ENCODE measurements at places on chromosomes 2 and 18.

- no peak for DNase-seq
Observed at GRCh38 chr2:111670776-111671175, 213.2 kb downstream of the ANAPC1 start.

- no peak for DNase-seq
Observed at GRCh38 chr2:235541838-235542549, 48.2 kb downstream of the AGAP1 start.

GRCh38 chr2:108535357-108535631, 1.0 kb downstream of the LIMS1 start:
- DNase-seq = peak; percentile 38

DNA sequence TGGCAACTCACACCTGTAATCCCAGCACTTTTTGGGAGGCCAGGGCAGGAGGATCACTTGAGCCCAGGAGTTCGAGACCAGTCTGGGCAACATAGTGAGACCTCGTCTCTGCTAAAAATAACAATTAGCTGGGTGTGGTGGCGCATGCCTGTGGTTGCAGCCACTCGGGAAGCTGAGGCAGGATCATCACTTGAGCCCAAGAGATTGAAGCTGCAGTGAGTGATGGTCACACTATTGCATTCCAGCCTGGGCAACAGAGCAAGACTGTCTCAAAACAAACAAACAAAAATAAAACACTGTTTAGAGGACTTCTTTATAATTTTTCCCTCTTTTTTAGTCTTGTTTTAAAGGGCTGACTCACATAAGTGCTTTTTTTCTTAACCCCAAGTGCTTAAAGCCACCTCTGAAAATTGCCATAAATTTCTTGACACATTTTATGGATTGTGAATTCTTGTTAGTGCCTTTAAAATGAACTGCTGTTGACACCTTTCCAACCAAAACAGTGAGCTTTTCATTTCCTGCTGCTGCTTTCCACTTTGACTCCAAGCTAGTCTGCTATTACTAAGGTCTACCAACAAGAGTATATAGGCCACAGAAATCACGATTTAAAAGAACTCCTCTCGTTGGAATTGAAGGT, 41.7 kb downstream of the CYP20A1 start:
- DNase-seq = no peak

- no peak for DNase-seq
Observed at GRCh38 chr18:73043211-73043610, 175.4 kb upstream of the NETO1 start.

DNA sequence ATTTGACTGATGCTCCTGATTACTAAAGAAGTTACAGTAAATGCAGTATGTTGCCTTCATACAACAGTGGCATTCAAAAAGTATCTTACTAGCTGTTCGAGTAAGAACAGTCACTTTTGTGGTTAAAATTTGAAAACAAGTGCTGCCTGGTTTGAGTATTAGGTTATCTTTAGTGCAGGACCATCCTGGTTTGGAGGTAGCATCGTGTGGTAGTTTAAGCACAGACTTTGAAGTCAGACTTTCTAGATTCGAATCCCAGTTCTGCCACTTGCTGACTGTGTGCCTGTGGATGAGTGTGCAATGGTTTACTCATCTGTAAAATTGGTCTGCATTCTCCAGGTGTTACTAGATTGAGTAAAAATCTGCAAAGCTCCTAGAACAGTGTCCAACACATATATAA, 96.8 kb downstream of the SGPP2 start:
- DNase-seq = no peak

DNA sequence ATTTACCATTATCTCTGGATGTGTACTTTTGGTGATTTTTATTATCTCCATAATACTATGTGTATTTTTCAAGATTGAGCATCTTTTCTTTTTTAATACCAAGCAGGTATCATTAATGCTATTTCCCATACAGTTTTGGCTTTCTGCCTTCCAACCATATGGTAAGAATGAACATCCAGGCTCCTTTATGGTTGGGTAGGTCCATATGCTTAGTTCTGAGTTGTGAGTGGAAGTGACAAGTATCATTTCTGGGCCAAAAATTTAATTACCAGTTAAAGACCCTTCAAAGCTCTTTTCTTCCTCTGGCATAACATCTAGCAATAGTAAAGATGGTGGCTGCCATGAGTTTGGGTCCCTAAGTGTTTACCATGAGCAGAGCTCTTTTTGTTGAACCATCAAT, 4.3 kb upstream of the RBM43 start:
- no peak for DNase-seq
